ENCODE measurements at places on chromosomes 3 and 15.

DNA sequence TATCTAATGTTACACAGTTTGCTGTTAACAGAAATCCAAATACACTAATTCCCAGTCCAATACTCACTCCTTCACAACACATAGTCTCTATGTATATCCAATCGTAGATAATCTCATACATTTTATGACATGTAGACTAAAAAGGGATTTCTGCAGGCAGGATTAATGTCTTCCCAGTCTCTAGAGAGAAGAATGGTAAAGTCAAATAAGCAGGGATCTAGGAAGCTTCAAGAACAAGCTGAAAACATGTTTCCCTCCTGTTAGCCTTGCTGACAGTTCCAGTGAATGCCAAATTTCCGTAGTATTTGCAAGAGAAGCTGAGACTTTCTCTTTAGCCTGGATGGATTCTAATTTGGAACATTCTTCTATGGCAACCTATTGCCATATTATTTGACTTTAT lies 500.1 kb downstream of the IGSF11 start:
- DNase-seq = no peak

DNA sequence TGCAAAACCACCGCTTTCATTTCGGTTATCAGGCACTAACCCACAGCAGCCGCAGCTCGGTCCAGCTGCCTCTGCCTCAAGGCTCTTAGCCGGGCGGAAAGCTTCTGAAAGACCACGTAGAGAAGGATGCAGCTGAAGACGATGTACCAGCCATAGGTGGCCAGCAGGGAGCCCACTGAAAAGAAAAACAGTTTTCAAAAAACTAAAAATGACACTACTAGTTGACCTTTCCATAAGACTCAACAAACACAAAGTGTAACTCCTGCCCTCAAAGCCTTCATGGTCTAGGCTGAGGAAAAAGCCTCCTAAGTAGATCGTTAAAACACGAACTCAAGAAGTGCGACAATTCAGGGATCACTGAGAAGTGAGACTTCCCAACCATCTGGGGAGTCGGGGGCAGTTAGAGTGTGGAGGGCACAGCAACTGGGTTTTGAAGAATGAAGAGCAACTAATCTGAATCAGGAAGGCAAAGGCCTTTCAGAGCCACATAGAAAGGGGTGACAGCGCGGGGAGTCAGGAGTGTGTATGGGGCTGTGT lies 716 bp downstream of the SELENOS start:
- DNase-seq = no peak

GRCh38 chr3:43081796-43082195 lies 24.1 kb downstream of the POMGNT2 start:
- no peak for DNase-seq

- no peak for DNase-seq
Observed at GRCh38 chr15:28243399-28243798, 78.6 kb downstream of the HERC2 start.

- DNase-seq = no peak
Observed at GRCh38 chr15:47460795-47461573, 256.3 kb upstream of the SEMA6D start.

- no peak for DNase-seq
Observed at GRCh38 chr15:68829068-68829467, 8.4 kb upstream of the ANP32A start.

DNA sequence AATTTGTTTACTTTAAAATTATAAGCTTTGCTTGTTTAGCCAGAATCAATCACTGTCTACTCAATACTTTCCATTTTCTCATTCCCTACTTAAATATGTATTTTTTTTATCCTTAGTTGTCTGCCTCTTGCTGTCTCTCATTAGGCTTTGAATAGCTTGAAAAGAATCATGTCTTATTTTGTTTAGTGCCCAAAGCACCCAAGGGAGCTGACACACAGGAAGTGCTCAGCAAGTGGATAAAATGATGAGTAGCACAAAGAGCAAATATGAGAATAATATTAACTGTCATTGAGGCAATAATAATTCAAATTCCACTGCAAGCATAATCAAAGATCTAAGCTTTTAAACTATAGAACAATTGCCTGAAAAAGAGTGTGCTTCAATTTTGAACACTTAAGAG lies 19.0 kb upstream of the IL1RAP start:
- DNase-seq = no peak

GRCh38 chr3:184688882-184689271 lies 23.0 kb downstream of the MAGEF1 start:
- no peak for DNase-seq

GRCh38 chr15:93152951-93153350 lies 63.9 kb upstream of the RGMA start:
- no peak for DNase-seq

- DNase-seq = no peak
Observed at GRCh38 chr3:72270072-72270681, 485.2 kb upstream of the PROK2 start.

DNA sequence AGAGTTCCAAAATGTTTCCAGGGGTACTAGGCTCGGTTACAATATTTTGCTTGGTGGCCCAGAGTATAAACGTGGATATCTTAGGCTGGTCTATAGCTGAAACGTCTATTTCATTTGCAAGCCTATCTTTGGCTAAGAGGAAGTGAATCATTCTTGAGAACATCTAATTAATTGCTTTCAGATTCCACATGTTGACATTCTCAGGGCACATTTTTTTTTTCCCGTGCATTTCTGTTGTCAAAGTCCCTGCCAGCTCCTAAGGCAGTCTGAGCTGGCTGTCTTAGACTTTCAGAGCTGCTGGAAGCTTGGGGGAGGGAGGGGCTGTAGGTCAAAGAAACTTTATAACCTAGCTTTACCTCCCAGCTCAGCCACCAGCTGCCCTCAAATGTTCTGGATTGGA lies 23.2 kb upstream of the LAMP3 start:
- DNase-seq = no peak

- no peak for DNase-seq
Observed at GRCh38 chr3:25424614-25425013, 3.4 kb upstream of the RARB start.

- no peak for DNase-seq
Observed at GRCh38 chr3:4597208-4597985, 104.2 kb downstream of the ITPR1 start.

- no peak for DNase-seq
Observed at GRCh38 chr3:7340795-7341194, 479.9 kb downstream of the GRM7 start.

- DNase-seq = no peak
Observed at GRCh38 chr15:45221967-45222366, 30.1 kb upstream of the SLC28A2 start.

DNA sequence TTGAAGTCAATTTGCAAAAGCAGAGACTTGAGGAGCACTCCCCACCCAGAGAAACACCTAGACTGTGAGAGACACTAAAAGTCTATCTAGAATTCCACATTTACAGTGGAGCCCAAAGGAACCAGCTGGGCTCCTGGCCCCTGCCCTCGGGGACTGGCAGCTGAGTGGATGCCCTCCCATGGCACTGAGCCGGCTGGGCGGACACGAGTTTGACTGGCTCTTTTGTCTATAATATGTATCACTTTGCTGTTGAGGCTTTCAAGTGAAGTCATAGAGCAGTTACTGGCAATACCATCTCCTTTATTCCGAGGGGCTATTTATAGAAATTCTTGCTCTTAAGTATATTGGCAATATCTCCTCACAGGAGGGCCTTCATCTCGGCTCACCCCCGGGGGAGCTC lies 65.8 kb upstream of the TNFAIP8L3 start:
- no peak for DNase-seq

- DNase-seq = no peak
Observed at GRCh38 chr15:50117431-50118027, 1.5 kb downstream of the ATP8B4 start.

- DNase-seq = no peak
Observed at GRCh38 chr3:16842272-16843270, 42.2 kb upstream of the PLCL2 start.

DNA sequence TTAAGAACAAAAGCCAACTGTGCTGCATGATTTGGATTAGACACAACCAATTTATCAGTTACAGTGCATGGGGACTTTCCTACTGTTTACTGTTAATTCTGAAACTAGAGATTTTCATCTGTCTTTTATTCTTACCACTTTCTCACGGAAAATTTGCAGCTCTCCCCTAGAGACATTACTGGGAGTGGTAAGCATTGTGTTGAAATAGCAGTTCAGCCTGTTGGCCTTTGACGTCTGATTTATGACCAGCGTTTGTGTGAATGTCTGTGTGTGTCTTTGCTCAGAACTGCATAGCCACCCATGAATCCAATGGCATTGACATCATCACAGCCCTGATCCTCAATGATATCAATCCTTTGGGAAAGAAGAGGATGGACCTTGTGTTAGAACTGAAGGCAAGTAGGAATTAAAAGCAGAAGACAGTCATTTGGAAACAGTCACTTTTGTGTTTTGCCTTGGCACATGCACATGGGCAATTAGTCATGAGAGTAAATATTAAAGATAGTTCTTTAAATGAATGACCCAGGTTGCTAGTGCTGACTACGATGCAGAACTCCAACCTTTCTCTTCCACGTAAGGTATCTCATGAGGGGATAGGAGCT lies 202.2 kb upstream of the BHLHE40 start:
- no peak for DNase-seq

DNA sequence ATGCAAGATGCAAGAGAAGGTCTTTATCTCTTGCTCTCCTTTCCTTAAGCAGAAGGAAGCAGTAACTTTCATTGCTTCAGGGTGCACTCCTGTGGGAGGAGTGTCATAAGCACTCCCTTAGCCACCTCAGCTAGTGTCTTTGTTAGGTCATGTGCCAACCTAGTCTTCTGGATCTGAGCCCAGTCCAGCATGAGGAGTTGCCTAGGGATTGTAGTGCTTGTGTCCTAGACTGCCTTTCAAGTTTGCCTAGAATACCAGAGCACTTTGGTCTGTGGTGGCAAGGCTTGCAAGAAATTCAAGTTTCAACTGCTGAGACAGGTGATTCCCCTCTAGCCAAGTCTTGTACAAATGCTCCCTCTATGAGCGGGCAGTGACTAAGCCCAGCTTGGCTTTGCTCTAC lies 633.6 kb downstream of the ZNF385D start:
- DNase-seq = no peak

GRCh38 chr3:23129817-23130216 lies 73.3 kb upstream of the UBE2E2 start:
- DNase-seq = no peak

DNA sequence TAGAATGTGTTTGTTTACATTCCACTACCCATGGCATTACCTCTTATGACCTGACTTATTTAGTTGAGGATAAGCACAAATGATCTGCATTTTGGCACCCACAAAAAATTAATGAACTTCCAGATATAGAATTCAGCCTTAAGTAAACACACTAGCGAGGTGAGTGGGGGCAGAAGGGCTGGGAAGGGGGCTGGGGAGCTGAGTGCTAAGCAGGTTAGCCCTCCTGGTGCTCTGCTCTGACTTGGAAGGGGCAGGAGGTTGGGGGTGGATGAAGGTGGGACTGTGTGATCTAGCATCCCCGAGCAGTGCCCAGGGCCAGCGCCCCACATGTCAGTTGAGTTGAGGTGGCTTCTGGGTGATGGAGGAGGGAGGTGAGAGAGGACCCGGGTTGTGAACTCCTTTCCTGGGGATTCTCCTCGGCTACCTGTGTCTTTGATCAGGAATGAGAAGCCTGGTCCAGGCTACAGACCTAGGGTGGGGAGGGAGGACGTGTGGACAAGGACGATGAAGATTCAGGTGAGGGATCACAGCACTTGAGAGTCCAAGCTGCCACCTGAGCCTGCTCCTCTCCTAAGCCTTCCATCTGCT lies 178.6 kb upstream of the SMAD3 start:
- no peak for DNase-seq

DNA sequence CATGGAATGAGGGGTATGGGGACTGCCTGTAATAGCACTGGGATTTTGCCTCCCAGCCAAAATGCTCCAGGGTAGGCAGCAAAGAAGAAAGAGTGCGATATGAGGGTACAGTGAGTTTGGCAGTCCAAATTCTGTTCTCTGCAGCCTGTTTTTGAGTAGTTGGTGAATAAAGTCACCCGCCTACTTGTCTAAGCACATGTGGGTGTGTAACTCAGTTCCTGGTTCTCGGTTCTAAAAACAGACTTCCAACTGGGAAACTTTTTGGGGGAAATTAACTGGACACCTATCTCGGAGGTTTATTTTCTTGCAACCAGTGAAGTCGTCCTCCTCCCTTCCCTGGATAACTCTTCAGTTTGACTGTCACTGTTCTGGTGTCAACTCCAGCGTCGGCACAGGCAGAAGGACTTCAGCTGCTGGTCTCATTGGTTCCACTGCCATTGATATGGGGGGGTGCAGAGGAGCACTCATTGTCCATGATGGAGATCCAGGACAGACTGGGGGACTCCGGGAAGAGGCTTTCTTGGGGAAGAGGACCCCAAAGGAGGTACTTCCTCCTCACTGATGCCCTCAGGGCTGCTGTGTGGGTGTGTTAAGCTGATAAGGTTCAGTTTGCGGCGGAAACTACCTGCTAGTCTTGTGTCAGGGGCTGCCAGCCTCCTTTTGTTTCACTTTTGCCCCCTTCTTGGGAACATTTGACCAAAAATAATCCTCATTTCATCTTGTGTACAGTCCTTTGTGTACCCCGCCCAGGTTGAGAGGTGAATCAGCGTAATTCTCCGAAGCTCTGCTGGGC lies 13.2 kb downstream of the GHRL start:
- no peak for DNase-seq

GRCh38 chr15:29570948-29571791 lies 251.1 kb downstream of the TJP1 start:
- DNase-seq = no peak

GRCh38 chr3:100760377-100760776 lies 51.1 kb downstream of the TFG start:
- DNase-seq = no peak

- no peak for DNase-seq
Observed at GRCh38 chr3:46847744-46848143, 15.5 kb downstream of the MYL3 start.

DNA sequence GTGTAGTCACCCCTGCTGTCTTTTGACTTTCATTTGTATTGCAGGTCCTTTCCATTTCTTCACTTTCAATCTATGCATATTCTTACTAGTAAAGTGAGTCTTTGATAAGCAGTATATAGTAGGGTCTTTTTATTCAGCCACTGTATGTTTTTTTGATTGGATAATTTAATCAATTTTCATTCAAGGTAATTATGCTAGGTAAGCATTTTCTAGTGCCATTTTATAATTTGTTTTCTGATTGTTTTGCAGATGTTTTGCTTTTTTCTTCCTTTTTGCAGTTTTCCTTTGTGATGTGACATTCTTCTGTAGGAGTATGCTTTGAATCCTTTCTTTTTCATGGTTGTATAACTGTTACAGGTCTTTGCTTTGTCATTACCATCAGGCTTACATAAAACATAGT lies 504.3 kb upstream of the GBE1 start:
- DNase-seq = no peak

- no peak for DNase-seq
Observed at GRCh38 chr3:155334215-155334913, 40.9 kb upstream of the STRIT1 start.

GRCh38 chr15:86634146-86634545 lies 554.5 kb downstream of the AGBL1 start:
- DNase-seq = no peak

- DNase-seq = no peak
Observed at GRCh38 chr3:173398111-173398479, 551 bp downstream of the NLGN1 start.

DNA sequence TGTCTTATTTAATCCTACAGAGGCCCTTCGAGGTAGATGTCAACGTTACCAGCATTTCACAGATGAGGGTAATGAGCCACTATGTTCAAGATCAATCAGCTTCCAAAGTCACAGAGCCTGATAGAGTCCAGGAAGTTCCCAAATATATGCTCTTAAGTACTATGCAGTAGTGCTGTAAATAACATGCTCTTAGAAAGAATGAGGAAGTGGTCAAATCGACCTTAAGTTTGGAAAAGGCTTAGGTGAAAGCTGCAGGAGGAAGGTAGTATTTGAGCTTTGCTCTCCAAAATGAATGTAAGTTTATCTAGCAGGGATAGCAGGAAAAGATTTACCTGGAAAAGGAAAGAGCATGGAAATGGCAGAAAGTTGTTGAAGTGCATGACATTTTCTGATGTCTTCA lies 234.0 kb downstream of the RBMS3 start:
- no peak for DNase-seq
